ENCODE measurements at places on chromosomes 11 and 22.

- DNase-seq = no peak
Observed at GRCh38 chr11:14584595-14584994, 59.0 kb upstream of the PDE3B start.

DNA sequence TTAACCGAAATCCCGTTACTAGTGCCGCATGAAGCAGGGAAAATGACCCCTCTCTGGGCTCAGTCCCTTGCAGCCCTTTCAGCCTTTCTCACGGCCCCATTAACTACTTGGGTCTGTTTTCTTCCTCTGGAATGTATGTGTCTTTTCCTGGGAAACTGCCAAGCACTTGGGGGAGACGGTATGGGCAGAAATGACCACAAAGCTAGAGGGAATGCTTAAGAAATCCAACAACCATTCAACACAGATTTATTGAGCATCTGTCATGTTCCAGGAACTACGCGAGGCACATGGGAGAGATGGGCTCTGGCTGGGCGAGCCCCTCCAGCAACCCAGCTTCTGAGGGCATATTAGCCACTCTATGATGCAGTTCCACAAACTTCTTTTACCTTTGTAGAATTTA lies 462.6 kb downstream of the BUD13 start:
- DNase-seq = no peak

DNA sequence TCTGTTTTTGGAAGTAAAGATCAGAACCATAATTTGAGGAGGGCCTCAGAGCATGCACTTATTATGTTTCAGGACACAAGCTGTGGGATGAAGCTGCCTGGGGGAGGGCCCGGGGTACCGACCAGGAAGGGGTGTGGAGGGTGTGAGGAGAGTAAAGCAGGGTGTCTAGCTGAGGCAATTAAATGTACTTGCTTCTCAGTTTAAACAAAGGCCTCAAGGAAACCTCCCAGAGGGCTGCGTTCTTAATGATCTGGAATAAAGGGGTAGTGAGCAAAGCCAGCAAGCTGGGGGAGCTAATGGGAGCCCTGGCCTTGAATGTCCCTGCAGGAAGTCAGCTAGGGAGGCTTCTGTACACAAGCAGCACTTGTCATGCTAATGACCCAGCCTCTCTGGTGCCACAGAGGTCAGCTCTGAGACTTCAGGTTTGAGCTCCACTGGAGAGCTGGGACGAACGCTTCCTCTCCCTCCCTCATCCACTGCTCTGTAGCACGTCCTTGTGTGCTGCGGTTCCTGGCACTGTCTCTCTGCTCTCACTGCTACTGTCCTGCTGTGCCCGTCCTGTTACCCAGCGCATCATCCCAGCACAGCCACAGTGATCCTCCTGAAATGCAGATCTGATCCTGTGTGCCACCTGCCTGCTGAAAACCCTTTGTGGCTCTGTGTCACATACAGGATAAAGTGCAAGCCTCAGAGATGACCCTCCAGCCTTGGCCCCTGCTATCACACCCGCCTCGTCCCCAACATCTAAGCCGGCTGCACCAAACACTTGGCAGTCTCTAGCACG lies 159.7 kb downstream of the DBX1 start:
- no peak for DNase-seq

DNA sequence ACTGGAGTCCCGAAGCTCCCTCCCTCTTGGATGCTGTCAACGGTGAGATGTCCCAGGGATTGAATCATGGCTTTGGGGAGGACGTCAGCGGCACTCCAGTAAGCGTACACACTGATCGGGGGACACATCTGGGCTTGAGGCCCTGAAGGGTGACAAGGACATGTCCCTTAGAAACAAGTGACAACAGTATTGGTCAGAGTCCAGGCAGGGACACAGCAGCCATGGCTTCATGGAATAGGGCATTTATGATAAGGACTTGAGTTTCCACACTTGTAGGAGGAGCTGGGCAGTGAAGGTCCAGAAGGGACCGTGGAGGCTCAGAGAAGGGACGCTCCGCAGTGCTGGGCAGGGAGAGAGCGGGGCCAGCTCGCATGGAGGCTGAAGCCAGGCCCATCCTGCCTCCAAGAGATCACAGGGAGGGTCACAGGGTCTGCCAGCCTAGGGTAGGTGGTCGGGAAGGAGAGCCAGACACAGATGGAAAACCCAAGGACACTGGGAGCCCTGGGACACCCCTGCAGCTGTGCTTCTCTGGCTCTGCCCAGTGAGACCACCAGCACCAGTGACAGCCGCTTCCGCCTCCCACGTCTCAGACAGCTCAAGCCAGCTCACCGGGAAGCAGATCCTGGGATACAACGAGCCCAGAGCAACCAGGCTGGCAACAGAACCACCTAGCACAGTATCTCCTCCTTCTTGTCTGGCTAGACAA lies 22.9 kb upstream of the RFPL3 start:
- no peak for DNase-seq

DNA sequence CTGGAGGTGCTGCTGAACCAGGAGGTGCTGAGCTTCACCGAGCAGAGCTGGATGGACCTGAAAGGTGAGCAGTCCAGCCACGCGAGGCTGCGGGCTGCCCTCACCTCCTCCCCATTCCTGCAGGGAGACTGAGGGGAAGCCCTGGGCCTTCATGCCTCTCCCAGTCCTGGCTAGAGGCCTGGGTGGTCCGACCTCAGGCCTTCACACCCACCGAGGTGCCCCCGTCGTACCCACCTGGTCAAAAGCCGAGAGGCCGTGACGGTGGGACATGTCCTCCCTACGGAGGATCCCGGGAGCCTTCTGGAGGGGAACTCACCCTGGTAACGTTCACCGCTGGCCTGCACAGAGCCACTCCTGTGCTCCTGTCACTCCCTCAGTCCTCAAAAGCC lies 5.1 kb downstream of the SUSD2 start:
- DNase-seq = no peak

GRCh38 chr22:47191671-47192650 lies 429.5 kb downstream of the TBC1D22A start:
- no peak for DNase-seq

DNA sequence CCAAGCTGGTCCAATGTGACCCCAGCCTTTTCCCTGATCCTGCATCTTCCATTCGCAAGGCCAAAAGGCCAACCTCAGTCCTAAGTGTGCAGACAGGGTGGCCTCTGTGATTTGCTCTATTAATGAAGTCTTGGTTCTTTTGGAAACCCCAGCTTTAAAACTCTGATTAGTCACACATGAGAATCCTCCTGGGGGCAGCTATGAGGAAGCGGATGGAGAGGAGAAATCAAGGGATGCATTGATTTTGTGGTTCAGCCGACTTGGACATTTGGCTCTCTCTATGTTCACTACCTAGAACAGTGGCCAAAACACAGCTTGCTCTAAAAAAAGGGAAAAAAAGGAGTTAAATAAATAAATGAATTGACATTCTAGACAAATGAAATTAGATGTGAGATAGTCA lies 98.6 kb upstream of the USP47 start:
- DNase-seq = no peak

- no peak for DNase-seq
Observed at GRCh38 chr11:31646216-31646615, 136.6 kb downstream of the ELP4 start.

- no peak for DNase-seq
Observed at GRCh38 chr11:81002374-81002773, 1561.5 kb upstream of the TENM4 start.

DNA sequence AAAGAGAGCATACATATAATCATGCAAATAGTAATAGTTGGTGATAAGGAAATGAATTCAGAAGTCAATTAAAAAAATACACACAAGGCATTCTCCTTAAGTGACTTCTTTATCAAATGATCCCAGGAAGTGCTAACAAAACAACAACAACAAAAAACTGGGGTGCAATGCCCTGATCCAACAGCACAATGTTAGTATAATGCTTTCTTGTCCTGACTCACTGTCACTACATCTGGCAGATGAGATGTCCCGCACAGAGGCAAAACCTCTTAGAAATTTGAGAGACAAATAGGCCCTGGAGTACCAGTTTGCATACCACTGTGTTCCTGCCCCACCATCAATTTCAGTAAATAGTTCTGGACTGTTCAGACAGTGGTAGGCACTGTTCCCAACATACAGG lies 11.0 kb upstream of the AMBRA1 start:
- DNase-seq = no peak

GRCh38 chr22:39306456-39307361 lies 12.7 kb downstream of the RPL3 start:
- no peak for DNase-seq

GRCh38 chr11:133402551-133402950 lies 129.8 kb downstream of the OPCML start:
- no peak for DNase-seq

GRCh38 chr11:36105743-36106581 lies 162.1 kb downstream of the LDLRAD3 start:
- no peak for DNase-seq

- no peak for DNase-seq
Observed at GRCh38 chr11:91804042-91804441, 420.6 kb upstream of the FAT3 start.

DNA sequence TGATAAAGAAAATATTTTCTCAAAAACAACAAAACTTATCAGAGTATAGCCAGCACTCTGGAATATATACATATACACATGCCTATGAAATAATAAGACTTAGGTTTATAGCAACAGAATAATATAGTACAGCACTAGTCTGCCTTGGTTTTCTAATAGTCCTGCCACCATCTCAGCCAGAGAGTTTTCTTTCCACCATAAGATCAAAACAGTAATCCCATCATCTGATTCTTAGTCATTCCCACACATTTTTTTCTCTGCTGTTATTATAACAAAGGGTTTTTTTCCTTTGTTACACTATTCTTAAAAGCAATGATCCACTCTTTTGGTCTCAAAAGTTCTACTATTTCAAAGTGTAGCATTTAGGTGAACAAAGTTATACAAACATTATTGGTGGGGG lies 15.1 kb downstream of the MTMR2 start:
- no peak for DNase-seq

GRCh38 chr11:62443390-62444235 lies 24.8 kb downstream of the SCGB1A1 start:
- DNase-seq = no peak

DNA sequence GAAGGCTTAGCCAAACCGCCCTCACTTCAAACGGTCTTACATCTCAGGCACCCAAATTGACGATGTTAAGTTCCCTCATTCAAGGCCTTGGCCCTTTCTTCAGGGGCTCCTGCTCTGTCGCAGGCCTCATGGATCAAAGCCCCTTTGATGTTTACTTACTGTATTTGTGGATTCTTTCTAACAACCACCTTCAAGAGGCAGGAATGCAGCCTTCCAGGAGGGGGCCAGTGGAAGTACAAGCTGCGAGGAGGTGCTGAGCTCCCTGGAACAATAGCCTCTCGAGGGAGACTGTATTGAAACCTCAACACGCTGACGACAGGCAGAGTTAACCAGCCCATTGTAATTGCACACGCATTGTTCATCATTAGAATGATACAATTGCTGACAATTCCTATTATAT lies 209.1 kb downstream of the ST3GAL4 start:
- DNase-seq = no peak

- no peak for DNase-seq
Observed at GRCh38 chr11:132587716-132588115, 944.6 kb downstream of the OPCML start.

GRCh38 chr22:37435970-37436603 lies 8.8 kb upstream of the ELFN2 start:
- no peak for DNase-seq

- no peak for DNase-seq
Observed at GRCh38 chr22:19878461-19879245, 24.0 kb upstream of the GNB1L start.
